ENCODE measurements at places on chromosomes 13 and 19.
A peak's percentile ranks its signal among the peaks of the same experiment; 100 is the strongest.

DNA sequence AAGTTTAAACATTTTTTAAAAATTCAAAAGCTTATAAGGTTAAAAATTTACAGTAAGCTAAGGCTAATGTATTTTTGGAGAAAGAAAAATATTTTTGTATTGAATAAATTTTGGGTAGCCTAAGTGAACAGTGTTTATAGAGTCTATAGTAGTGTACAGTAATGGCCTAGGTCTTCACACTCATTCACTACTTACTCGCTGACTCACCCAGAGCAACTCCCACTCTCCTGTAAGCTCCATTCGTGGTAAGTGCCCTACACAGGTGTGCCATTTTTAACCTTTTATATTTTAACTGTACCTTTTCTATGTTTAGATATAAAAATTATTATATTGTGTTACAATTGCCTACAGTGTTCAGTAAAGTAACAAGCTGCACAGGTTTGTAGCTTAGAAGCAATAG lies 96.6 kb upstream of the FREM2 start:
- no peak for DNase-seq

GRCh38 chr13:87498681-87499080 lies 172.5 kb upstream of the SLITRK5 start:
- no peak for DNase-seq

- no peak for DNase-seq
Observed at GRCh38 chr19:13079542-13079986, 23.1 kb downstream of the LYL1 start.

- DNase-seq: no peak
Observed at GRCh38 chr13:65872448-65872847, 1357.7 kb downstream of the PCDH9 start.

DNA sequence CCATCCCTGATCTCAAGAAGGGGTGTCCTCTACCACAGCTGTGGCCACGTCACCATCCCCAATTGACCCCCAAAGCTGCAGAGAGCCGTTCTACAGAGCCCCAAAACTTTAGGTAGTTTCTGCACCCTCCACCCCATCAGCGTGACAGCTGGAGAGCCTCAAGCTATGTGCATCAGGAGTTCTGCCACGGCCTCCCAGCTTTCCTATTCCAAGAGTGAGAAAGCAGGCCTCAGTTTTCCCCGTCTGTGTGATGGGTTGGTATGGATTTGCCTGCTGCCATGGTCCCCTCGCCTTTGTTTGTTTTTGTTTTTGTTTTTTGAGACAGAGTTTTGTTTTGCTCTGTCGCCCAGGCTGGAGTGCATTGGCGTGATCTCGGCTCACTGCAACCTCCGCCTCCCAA lies 1.5 kb downstream of the BCL3 start:
- DNase-seq: no peak

DNA sequence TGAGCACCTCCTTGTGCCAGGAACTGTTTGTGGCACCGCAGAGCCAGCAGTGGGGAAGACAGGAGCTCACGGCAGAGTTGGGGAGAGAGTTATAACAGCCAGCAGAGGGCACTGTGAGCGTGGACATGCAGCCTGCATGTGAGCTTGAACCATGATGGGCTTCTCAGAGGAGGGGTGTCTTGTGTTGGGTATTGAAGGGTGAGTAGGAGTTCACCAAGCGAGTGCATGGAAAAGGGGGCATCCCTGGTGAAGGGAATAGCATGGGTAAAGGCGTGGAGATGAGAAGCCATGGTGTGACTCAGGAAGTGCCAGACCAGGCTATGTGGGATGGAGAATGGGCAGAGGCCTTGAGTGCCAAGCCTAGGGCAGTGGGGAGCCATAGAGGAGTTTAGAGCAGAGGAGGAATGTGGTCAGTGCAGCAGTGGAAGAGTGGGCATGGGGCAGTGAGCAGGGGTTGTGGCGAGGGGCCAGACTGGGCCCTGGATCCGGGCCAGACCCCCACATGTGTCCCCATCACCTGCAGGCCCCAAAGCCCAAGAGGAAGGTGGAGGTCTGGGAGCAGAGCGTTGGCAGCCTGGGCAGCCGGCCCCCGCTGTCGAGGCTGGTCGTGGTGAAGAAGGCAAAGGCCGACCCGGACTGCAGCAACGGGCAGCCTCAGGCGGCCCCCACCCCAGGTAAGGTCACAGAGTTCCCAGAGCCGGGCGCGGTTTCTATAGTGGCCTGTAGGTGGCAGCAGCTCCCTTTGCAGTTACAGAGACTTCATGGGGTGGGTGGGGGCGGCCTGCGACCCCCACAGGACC lies 11.8 kb upstream of the SHD start:
- DNase-seq: peak; percentile 29

DNA sequence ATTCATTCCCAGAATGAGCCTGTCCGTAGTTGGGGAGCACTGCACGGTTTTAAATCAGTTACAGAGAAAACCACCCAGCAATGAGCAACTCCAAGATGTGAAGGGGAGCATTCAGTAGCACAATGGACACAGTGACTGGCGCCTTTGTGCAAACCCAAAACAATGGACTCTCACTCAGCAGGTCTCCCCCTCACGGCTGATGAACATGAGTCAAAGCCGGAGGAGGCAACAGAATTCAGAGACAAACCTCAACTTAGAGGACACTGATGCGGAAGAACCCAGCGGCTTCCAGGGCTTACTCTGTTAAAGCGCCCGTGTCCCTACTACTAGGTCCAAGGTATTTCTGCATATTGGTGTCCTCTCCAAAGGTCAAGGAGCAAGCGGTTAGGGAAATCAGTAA lies 17.7 kb downstream of the PLEKHF1 start:
- no peak for DNase-seq

DNA sequence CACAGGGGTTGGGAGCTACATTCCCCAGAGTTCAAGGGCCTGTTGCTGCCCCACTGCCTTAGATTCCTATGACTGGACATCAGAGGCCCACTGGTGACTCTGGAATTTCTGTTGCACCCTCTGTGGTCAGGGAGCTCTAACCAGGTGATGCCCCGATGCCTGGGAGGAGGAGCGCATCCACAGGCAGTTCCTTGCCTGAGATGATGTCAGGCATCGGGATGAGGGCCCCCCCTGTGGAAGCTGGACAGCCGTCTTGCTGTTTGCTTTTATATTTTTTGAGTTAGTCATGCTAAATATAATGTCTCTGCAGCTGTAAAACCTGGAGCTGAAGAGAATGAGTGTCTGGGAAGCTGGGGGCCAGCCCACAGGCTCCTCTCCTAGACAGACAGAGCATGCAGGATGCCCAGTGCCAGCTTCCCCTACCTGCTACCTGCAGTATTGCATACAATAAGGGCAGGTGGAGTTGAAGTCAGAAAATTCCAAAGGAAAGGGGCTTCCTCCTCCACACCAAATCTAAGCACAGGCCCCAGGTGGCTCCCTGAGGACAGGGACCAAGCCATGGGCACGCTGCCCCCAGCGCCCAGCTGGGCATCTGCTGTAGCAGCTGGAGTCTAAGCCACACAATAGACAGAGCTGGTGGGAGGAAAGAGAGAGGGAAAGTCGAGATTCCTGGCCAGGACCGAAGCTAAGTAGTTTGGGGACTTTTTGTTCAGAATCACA lies 16.2 kb downstream of the COL4A2 start:
- no peak for DNase-seq

DNA sequence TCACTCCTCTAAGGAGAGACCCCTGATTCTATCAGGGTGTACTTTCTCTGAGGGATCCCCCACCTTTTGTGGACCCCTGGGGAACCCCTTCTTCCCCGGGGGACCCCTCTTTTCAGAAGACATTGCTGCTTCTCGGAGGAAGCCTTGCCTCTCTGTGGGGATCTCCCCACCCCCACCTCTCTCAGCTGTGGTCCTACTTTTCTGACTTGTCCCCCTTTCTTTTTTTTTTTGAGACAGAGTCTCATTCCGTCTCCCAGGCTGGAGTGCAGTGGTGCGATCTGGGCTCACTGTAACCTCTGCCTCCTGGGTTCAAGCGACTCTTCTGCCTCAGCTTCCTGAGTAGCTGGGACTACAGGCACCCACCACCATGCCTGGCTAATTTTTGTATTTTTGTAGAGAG lies 18.4 kb upstream of the GATAD2A start:
- no peak for DNase-seq

- DNase-seq: no peak
Observed at GRCh38 chr19:28134311-28134710, 1078.6 kb downstream of the UQCRFS1 start.

DNA sequence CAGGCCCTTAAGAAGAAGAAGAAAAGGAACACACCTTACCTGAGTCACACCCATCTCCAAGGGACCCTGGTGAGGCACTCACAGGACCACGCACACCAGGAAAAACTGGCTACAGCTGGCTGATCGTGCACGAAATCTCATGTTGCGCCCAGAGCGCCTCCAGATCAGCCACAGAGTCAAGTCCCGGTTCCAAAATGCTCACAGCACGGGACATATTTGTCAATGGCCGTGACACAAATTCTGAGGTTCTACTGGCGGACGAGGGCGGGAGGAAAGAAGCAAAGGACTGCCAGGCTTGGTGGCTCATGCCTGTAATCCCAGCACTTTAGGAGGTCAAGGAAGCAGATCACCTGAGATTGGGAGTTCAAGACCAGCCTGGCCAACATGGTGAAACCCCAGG lies 21.5 kb downstream of the SH3GL1 start:
- DNase-seq: no peak

DNA sequence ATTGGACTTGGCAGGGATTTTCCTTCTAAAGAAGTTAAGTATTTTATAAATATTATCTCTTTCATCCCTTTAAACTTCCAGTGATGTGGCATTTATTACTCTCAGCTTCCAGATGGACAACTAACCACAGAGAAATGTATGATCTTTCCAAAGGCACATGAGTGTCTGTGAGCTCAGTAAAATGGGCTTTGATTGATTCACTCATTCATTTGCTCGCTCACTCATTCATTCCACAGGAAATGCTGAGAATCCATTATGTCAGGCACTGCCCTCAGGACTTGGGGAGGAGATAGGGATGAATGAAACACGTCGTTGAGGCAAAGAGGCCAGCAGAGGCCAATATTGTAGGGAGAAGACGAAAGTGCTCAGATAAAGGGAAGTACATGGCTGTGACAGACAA lies 359.3 kb downstream of the EFNB2 start:
- no peak for DNase-seq

GRCh38 chr13:69980799-69981198 lies 126.8 kb upstream of the ATXN8OS start:
- DNase-seq: no peak

GRCh38 chr13:30991922-30992321 lies 59.5 kb downstream of the TEX26 start:
- no peak for DNase-seq

- no peak for DNase-seq
Observed at GRCh38 chr13:110541526-110541920, 20.0 kb downstream of the RAB20 start.

- DNase-seq: no peak
Observed at GRCh38 chr13:50122455-50122854, 107.2 kb downstream of the KCNRG start.

- DNase-seq: no peak
Observed at GRCh38 chr19:47499371-47499770, 15.4 kb upstream of the KPTN start.

DNA sequence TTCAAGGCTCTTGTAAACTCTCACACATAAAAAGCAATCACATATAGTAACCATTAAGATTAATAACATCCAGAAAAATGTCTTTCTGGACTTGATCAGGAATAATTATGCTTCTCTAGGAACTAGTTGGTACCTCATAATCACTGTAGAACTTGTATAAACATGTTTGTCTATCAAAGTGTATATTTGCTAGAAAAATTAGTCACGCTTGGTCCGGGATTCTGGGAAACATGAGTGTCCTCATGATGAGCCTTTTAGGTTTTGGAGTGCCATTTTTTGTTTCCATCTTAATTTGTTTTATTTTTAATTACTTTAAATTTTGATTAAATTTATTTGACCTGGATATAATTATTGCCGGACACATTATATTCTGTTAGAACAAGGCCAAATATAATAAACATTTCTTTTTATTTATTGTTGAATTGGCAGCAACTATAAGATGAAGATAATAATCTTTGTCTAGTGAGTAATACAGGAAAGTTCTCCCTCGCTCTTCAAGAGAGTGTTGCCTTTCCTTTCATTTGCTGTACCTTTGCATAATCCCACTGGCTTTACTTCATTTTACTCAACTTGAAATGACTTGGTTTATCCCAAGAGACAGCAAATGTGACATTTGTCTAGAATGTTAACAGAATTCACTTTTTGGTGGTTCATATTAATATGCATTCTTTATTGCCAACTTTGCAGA lies 207.0 kb downstream of the NALCN start:
- no peak for DNase-seq

- DNase-seq: no peak
Observed at GRCh38 chr13:109781384-109782065, 4.9 kb downstream of the IRS2 start.

- DNase-seq: no peak
Observed at GRCh38 chr19:57305056-57305455, 15.2 kb upstream of the ZNF543 start.

DNA sequence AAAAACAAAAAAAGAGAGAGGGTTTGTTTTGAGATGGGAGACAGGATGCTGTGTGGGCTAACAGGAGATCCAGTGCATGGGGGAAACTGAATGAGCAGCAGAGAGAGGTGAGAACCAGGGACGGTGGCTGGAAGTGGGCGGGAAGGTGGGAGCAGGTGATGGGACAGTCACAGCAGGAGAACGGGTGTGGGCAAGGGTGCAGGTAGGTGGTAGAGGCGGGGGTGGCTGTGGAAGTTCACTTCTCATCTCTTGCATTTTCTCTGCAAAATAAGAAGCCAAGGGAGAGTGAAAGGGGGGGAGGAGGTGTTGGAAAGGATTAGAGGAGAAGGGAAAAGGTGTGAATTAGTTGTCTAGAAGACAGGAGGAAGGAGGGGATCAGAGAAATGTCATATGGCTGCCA lies 21.9 kb downstream of the FBXO17 start:
- DNase-seq: no peak

DNA sequence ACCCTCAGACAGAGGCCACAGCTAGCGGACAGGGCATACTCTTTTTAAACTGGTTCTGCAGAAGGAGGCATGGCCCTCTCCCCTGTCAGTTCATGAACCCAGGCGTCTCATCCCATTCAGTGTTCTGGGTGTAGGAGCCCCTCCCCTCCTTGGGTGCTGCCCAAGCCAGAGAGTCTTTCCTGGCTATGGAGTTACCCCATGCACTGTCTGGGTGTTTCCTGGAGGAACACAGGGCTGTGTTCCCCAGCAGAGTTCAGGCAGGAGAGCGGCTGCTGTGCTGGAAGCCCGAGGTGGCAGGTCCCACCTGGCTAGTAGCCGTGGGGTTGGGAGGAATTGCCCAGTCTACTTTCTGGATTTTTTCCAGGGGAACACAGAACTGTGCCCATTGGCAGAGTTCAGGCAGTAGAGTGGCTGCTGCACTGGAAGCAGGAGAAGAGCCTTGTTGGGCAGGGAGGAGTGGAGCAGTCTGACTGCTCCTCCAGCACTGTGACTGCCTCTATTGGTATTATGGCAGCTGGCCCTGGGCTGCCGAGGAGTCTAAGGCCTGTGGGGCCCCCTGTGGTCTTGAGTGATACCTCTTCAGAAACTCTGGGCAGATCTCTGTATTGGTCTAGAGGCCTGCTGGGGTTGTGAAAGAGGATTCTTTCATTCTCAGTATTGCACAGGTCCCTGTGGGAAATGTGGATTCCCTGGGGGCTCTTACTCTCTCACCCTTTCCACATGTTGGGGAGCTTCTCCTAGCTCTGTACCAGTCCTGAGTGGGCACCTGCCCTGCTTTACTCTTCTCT lies 168.3 kb downstream of the PCDH20 start:
- no peak for DNase-seq
